ENCODE measurements at places on chromosomes 13 and 19. TPM values are rescaled to one million over a fixed set of nuclear protein-coding genes. Genes with fewer than 3 reads are reported as not detected.

DNA sequence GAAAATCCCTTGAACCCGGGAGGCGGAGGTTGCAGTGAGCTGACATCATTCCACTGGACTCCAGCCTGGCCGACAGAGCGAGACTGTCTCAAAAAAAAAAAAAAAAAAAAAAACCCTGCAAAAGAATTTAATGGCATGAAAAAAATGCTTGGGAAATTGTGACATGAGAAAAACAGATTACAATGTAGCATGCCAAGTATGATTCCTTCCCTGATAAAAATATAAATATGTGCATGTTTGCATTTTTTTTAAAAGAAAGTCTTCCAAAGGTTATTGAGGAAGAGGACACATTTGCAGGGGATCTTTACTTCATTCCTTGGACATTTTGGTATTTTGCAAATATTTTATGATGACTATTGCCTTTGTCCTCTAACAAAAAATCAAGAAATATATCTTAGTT lies 14.5 kb upstream of the ZBTB32 start:
- no peak for DNase-seq

GRCh38 chr13:26596458-26596857 lies 39.0 kb downstream of the WASF3 start:
- DNase-seq: no peak

DNA sequence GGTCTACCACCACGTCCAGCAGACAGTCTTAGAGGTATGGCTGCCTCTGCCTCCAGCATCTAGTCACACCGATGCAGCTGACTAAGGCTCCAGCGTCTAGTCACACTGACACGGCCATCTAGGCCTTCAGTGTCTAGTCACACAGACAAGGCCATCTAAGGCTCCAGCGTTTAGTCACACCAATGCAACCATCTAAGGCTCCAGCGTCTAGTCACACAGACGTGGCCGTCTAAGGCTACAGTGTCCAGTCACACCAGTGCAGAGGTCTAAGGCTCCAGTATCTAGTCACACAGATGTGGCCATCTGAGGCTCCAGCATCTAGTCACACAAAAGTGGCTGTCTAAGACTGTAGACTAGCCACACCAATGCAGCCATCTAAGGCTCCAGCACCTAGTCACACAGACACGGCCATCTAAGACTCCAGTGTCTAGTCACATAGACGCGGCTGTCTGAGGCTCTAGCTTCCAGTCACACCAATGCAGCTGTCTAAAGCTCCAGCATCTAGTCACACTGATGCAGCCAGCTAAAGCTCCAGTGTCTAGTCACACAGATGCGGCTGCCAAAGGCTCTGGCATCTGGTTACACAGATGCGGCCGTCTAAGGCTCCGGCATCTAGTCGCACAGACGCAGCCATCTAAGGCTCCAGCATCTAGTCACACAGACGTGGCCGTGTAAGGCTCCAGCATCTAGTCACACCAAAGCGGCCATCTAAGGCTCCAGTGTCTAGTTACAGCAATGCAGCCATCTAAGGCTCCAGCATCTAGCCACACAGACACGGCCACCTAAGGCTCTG lies 55.1 kb downstream of the KLF2 start:
- no peak for DNase-seq

DNA sequence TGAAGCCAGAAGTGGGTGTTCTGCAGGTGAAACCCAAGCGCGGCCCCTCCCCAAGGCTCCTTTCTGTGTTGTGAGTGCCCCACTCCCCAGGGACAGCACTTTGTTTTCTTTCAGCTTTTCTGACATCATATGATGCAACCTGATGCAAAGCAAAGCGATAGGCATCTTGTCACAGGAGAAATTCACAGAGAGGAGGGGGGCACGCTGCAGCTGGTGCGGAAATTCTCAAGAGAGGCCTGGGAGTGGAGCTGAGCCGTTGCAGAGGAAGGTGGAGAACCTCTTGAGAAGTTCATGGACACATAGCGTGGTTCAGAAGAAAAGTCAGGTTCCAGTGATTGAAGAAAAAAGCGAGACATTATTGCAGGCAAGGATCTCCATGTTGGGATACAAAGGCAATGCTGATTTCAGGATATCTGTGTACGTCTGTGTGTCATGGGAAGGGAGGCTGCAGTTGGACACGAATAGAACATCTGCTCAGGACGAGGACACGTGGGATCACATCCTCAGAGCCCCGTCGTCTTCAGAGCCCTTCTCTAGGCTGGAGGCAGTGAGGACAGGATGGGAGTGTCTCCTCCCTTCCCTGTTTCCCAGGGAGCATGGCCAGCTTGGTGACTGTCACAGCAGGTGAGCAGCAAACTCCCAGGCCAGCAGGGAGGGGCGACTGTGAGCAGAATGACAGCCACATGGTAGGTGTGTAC lies 79.2 kb downstream of the IRS2 start:
- DNase-seq: no peak

DNA sequence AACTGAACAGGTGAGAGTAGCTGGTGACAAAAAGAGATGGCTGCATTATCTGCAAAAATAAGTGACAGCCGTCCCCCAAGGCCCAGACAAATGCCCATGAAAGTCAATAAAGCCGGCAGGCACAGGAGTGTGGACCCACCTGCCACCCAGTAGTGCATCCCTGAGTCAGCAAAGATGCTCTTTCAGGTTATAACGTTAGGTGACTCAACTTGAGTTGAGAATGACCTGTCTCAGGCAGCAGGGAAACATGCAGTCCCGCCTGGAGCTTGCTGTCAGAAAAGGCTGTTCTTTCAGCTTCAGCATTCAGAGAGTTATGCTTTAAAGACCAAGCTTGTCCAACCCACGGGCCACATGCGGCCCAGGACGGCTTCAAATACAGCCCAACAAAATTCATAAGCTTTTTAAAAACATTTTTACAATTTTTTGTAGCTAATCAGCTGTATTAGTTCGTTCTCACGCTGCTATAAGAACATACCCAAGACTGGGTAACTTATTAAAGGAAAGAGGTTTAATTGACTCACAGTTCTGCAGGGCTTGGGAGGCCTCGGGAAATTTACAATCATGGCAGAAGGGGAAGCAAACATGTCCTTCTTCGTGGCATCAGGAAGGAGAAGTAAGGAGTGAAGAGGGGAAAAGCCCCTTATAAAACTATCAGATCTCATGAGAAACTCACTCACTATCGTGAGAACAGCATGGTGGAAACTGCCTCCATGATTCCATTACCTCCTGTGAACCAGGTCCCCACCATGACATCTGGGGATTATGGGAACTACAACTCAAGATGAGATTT lies 110.4 kb downstream of the RAB20 start:
- no peak for DNase-seq

ZNF763 gene
- total RNA-seq: 4.3 TPM

CCDC122 gene
- total RNA-seq: 12.4 TPM

All from osteocyte (in vitro differentiated cells).